ENCODE measurements at places on chromosomes 6 and 20. TPM values are rescaled to one million over a fixed set of nuclear protein-coding genes. Genes with fewer than 3 reads are reported as not detected.

- DNase-seq: peak; percentile 83
Measured at GRCh38 chr6:136968837-136969236, 46.7 kb downstream of the SLC35D3 start.

DNA sequence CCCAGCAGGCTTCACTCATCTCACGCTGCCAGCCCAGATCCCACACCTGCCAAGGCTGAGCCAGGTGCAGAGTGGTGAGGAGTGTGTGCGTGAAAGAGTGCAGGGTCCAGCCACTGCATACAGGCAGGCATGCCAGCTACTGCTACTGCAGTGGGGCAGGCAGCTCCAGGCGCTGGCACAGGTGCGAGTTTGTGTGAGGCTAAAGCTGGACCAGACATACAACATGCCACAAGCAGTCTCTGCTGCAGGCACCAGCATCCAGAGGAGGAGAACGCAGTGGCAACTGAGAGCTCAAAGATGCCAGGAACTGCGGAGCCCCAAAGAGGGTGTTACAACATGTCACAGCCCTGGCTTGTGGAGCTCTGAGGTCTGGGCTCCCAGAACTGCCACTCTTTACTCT lies 149.8 kb downstream of the EYS start:
- no peak for DNase-seq

- no peak for DNase-seq
Measured at GRCh38 chr20:49914310-49915117, 815 bp downstream of the SPATA2 start.

GRCh38 chr6:83352424-83353061 lies 78.3 kb downstream of the ME1 start:
- no peak for DNase-seq

DNA sequence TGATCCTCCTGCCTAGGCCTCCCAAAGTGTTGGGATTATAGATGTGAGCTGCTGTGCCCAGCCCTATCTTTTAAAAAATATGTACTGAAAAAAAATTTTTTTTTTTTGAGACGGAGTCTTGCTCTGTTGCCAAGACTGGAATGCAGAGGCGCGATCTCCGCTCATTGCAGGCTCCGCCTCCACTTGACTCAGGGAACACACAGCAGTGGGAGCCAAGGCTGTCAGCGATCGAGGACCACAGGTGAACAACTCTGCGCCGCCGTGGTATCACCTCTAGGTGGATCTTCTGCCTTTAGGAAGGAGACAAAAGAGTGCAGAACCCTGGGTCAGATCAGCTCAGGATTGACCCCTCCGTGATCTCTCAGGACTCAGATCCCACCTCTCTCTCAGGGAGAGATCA lies 13.7 kb downstream of the RAET1E start:
- no peak for DNase-seq

DNA sequence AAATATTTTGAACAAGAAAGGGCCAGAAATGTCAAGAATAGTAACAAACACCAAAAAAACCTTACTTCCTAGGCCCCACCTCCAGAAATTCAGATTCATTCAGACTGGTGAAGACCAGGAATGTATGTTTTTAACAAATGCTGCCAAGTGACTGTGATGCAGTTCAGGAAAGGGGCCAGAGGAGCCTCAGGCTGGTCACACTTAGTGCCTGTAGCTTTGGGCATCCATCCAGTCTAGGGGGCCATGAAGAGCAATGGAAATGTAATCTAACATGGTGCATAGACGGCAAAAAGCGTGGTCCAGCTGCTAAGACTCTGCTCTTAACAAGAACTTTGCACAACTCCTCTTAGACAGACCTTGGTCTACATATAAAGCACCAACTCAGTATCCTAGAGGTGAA lies 7.1 kb downstream of the GJA1 start:
- no peak for DNase-seq

DNA sequence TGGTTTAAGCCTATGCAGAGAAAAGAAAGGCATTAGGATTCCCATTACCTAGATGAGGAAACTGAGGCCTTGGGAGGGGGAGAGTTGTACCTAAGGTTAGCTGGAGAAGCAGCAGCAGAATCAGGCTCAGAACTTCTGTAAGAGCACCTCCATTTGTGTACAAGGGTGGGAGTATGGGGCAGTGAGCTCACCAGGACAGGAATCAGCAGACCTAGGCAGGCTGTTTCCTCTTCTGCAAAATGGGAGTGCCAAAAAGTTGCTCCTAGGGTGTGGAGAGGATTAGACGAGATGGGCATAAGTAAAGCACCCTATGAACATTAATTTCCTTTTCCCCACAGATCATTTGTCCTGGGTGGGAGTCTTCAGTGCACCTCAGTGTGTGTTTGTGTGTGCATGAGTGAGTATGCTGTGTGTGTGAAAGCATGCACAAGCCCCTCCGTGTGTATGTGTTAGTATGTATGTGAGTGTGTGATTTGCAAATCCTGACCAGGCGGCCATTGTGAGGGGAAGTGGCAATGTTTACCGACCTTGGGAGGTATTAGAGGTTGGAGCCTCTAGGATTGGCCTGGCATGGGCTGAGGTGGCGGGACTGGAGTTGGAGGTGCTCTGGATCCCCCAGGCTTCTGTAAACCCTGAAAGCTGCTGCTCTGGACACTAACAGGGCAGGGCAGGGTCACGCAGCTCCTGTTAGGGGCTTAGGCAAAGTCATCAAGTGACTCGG lies 78.8 kb downstream of the VEGFA start:
- no peak for DNase-seq

DNA sequence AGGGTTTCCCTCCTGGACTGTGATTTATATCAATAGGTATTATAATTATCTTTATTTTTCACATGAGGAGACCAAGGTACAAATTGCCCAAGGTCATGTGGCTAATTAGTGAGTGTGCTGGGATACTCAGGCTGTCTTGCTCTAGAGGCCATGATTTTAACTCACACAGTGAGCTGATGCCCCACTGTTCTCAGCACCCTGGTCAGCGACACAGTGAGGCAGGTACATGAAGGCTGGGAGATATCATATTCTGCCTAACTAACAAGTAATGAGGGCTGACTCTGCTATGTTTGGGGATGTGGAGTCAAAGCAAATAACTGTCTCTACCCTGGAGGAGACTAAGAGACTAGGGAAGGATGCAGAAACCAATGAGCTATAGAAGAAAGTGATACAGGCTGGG lies 501.1 kb downstream of the PTPRT start:
- DNase-seq: no peak

- DNase-seq: no peak
Measured at GRCh38 chr6:138618168-138618567, 118.9 kb upstream of the NHSL1 start.

- DNase-seq: no peak
Measured at GRCh38 chr6:82415820-82416219, 52.2 kb downstream of the TPBG start.

GRCh38 chr6:148495029-148495428 lies 152.4 kb downstream of the SASH1 start:
- no peak for DNase-seq

- DNase-seq: peak; percentile 43
Measured at GRCh38 chr6:44126320-44127149, 717 bp downstream of the MRPL14 start.

GRCh38 chr6:112874881-112875280 lies 527.8 kb downstream of the RFPL4B start:
- DNase-seq: no peak

CCN5 gene
- 5.3 TPM for total RNA-seq

GRCh38 chr6:22053391-22053997 lies 243.3 kb downstream of the PRL start:
- no peak for DNase-seq

- no peak for DNase-seq
Measured at GRCh38 chr6:220721-221475, 71.4 kb upstream of the DUSP22 start.

ADRM1 gene
- total RNA-seq: 74.3 TPM

DNA sequence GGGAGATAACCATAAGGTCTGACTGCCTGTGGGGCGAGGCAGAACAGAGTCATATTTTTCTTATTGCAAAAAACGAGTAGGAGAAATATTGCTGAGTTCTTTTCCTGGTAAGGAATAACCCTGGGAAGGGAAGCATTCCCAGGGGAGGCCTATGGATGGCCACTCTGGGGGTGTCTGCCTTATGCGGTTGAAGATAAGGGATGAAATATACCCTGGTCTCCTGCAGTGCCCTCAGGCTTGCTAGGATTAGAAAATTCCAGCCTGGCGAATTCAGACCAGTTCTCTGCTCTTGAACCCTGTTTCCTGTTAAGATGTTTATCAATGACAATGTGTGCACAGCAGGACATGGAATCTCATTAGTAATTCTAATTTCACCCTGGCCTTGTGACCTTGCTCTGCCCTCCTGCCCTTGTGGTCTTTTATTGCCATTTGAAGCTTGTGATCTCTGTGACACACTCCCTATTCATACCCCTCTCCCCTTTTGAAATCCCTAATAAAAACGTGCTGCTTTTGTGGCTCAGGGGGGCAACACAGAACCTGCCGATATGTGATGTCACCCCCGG lies 491.1 kb upstream of the EYS start:
- DNase-seq: no peak

FAM135A gene
- total RNA-seq: 11.0 TPM

MBOAT1 gene
- total RNA-seq: 6.9 TPM

DTNBP1 gene
- 19.0 TPM for total RNA-seq

DNA sequence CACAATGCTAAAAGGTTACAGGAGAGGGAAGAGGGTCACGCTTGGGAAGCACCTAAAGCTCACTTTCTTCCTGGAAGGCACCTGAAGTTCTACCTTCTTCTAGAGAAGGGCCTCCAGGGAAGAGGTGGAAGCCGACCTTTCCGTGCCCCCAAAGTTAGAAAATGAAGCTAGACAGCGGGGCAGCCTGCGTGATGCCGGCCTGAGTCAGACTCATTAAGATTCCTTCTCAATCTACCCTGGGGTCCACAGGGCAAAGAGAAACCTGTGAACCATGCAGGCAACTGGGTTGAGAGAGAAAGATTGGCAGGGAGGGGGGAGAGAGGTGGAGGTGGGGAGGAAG lies 54.8 kb upstream of the CCDC167 start:
- DNase-seq: no peak

- no peak for DNase-seq
Measured at GRCh38 chr6:68233623-68234022, 401.5 kb upstream of the ADGRB3 start.

GRM1 gene
- 2.7 TPM for total RNA-seq

DNA sequence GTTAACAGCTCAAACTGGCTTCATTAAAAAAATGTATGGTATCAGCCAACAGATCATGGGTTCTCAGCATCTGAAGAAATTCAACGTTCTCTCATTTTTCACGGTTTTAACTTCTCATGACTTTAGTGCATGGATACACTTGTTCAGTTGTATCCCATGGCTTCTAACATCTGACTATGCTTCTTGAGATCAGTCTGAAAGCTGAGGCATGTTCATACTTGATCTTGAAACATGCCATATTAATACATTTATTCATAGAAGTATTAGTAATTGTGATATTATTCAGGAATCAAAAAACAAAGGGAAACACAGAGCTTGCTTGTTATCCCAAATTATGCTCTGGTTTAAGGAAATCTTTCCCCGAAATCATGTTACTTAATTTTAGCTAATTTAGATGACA lies 649.4 kb downstream of the PRKN start:
- no peak for DNase-seq

- no peak for DNase-seq
Measured at GRCh38 chr6:116412270-116412669, 41.5 kb downstream of the DSE start.

RGS17 gene
- 0.41 TPM for total RNA-seq

DNA sequence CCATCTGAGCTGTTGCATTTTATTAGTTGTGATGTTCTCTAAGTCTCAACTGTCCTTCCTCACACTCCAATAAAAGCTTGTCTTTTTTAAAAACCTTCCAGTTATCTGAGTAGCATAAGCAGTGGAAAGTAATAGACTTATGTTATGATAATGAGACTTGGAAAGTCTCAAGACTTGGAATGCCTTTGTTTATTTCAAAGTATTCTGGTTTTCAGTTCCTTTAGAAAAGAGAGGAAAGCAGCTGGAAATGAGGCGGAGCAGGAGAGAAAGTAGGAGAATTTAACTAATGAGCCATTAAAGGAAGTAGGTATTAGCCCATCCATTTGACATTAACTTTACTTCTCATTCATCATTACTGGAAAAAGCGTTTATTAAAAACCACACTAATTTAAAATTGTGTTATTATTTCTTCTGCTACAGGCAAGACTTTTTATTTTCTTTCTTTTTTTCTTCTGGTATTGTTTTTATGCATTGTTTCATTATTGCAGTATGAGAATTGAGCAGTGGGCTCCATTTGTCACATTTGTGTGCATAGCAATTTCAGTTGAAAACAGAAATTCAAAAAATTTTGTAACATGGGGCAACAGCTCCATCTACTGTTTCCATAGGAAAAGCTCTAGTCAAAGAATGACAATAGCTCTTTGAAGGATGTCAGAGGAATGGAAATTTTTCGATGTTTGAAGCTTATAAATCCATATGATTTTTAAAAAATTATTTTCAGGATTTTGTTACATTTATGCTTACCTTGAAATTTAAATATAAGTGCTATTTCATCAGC lies 194.8 kb downstream of the COL9A1 start:
- no peak for DNase-seq

- no peak for DNase-seq
Measured at GRCh38 chr6:22471132-22471690, 98.2 kb upstream of the HDGFL1 start.

DNA sequence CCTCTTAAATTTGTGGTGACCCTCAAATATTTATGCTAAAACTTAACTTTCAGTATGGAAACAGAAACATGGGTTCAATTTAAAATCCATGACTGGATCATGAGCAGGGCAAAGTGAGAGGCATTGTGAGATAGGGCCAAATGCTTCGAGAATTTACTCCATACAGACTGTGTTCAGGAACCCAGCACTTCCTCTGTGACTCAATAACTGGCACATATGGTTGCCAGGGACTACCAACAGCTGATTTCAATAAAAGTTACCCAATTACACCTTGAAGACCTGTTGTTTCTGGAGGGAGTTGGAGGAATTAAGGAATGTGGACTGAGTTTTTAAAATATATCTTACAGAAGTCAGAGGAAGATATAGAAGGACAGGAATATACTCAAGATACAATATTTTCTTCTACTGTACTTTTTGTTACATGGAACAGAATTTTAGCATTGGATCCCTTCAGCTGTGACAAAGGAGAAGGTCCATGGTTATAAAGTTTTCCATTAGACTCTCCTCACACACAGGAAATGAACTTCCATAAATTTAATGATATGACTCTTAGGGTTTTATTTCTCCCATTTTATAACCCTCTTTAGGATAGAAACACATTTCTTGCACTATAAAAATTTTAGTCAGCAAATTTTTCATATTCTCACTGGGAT lies 258.5 kb downstream of the KHDC1L start:
- DNase-seq: no peak

FAM209B gene
- total RNA-seq: not detected

SYNDIG1 gene
- 31.6 TPM for total RNA-seq

HRH3 gene
- total RNA-seq: not detected

GRCh38 chr6:17492350-17492749 lies 99.0 kb downstream of the CAP2 start:
- DNase-seq: no peak

PCIF1 gene
- total RNA-seq: 27.9 TPM

OR14J1 gene
- not detected for total RNA-seq
